ENCODE measurements at places on chromosomes 7 and 10. TPM values are rescaled to one million over a fixed set of nuclear protein-coding genes. Genes with fewer than 3 reads are reported as not detected.

CFTR gene
- not detected for total RNA-seq

ADAP1 gene
- 11.4 TPM for total RNA-seq

TTYH3 gene
- 48.1 TPM for total RNA-seq

MLLT10 gene
- 29.1 TPM for total RNA-seq

NEURL1 gene
- not detected for total RNA-seq

CDHR1 gene
- total RNA-seq = not detected

GRM3 gene
- total RNA-seq = not detected

GSDME gene
- total RNA-seq = 14.9 TPM

CDK14 gene
- total RNA-seq = 17.7 TPM

NKX1-2 gene
- not detected for total RNA-seq

RELN gene
- 0.18 TPM for total RNA-seq

GHRHR gene
- not detected for total RNA-seq

FAM25G gene
- not detected for total RNA-seq

PTTG1IP2 gene
- not detected for total RNA-seq

EFCAB10 gene
- total RNA-seq = not detected

HIBADH gene
- total RNA-seq = 56.9 TPM

ATOH7 gene
- not detected for total RNA-seq

C10orf62 gene
- not detected for total RNA-seq

METTL27 gene
- total RNA-seq = 4.5 TPM

XRCC2 gene
- total RNA-seq = 0.81 TPM

SPDYE8 gene
- total RNA-seq = not detected

CYP2E1 gene
- not detected for total RNA-seq

GSAP gene
- 0.18 TPM for total RNA-seq

FOXI2 gene
- not detected for total RNA-seq

FGFBP3 gene
- total RNA-seq = not detected

EVX1 gene
- not detected for total RNA-seq

ZNRF2 gene
- total RNA-seq = 4.2 TPM

SPDYE3 gene
- total RNA-seq = not detected

PWWP2B gene
- 6.5 TPM for total RNA-seq

PTPRZ1 gene
- total RNA-seq = not detected

EBLN1 gene
- not detected for total RNA-seq

C7orf57 gene
- not detected for total RNA-seq

GPR26 gene
- not detected for total RNA-seq

PRSS37 gene
- total RNA-seq = not detected

LIPK gene
- total RNA-seq = not detected

PNLIPRP2 gene
- total RNA-seq = not detected

BAIAP2L1 gene
- total RNA-seq = 1.3 TPM

KIAA1549 gene
- total RNA-seq = 1.3 TPM

NUP42 gene
- total RNA-seq = 12.5 TPM

PON1 gene
- total RNA-seq = not detected

RAB11FIP2 gene
- 8.1 TPM for total RNA-seq
